Activated T-helper 1 cell treated with anti-CD3 and anti-CD28 coated beads, Interleukin-2, amount 50 U/mL, for 16 hours (primary cell): ENCODE measurements at places on chromosomes 1 and 21.

DNA sequence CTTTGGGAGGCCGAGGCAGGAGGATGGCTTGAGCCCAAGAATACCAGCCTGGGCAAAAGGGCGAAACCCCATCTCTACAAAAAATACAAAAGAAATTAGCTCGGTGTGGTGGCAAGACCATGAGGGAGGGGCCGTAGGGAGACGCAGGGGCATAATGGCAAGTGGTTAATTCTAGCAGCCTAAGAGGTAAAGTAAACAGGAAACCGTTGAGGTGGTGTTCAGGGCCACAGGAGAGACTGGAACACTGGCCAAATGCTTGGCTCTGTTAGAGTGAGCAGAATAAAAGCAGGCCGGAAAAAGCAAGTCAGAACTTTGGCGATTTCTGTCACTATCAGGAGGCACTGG lies 89.2 kb downstream of the RIPK4 start:
- no peak for DNase-seq

GRCh38 chr1:156445789-156446263 lies 54.7 kb downstream of the MEF2D start:
- DNase-seq = peak; percentile 67

DNA sequence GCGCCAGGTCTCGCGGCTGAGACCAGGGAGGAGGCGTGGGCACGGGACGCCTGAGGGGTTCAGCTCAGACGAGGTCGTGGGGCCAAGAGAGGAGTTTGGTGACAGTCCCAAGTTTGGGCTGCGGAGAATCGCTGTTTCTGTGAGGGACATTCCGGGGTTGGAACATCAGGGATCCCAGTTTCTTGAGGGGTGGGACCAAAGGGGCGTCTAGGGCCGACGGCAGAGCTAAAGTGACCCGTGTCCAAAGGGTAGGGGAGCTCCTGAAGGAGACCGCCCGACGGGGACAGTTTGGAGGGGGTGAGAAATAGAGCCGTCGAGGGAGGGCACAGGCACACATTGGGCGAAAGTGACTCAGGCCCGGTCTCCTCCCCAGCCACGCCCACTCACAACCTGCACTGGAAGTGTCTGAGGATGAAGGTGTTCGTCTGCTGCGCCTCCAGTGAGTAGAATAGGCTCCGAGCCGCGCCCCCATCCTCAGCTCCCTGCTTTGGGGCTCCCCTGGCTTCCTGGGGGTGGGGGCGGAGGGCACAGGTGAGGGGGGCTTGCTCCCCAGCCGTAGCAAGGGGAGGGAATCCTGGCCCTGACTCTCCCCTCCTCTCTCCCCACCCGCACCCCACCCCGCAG lies 7.0 kb downstream of the EFNA3 start:
- DNase-seq = peak; percentile 53

GRCh38 chr1:97093741-97094140 lies 372.2 kb downstream of the PTBP2 start:
- DNase-seq = no peak

GRCh38 chr1:59730759-59731478 lies 83.8 kb upstream of the HOOK1 start:
- DNase-seq = no peak

GRCh38 chr1:10788592-10789006 lies 7.8 kb downstream of the CASZ1 start:
- DNase-seq = no peak

DNA sequence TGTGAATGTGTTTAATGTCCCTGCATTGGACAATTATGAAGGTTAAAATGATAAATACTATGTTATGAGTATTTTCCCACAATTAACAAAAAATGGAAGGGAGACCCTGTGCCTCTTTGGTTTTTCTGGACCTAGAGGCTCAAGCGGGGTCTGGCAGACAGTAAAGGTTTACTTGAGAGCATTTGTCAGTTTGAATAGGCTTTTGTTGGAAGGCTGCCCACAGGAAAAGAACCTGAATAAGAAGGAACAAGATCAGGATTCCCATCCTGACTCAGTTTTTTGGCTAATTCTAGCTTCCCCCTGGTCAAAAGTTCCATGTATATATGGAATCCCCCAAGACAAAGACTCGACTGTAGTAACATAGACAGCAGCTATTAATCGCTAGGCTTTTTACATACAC lies 150.9 kb upstream of the JUN start:
- DNase-seq = no peak

DNA sequence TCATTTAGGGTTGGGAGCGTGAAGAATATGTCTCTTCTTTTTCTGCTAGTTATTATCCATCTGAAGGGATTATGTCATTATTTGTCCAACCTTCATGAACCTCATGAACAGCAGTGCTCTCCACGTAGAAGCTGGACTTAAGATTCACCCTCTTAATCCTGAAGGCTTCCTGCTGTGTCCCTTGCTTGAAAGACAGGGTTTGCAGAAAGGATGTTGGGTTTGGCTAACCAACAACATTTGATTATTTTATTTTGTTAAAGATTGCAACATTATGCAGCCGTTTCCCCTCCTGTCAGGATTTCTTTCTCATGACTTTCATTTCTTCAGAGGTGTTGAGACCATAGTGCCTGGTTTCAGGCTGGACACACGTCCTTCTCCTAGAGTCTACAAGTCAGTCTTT lies 75.2 kb downstream of the NGF start:
- DNase-seq = no peak

- DNase-seq = no peak
Observed at GRCh38 chr1:201379733-201380242, 2.3 kb upstream of the TNNT2 start.

DNA sequence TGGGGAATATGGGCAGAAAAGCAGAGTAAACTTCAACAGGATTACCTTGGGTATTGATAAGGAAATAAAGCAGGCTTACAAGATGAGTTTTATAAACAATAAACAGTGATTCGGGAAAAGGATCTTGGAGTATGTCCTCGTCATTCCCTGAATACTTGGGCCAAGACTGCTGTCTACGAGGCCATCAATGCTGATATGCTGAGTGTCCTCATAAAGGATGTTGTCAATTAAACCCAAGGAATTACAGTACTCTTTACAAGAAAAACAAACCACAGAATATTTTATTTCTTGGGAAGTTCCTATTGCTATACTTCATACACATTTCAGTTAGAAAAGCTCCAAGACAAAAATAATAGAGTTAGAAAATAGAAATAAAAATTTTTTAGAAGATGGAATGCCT lies 34.9 kb downstream of the ATP1B1 start:
- DNase-seq = no peak

GRCh38 chr1:109482791-109483671 lies 674 bp upstream of the ATXN7L2 start:
- no peak for DNase-seq

- no peak for DNase-seq
Observed at GRCh38 chr1:25718732-25719131, 81.3 kb upstream of the SELENON start.

GRCh38 chr1:84995484-84996334 lies 1.2 kb downstream of the MCOLN2 start:
- no peak for DNase-seq

GRCh38 chr1:68449901-68450300 lies at the start of gene RPE65:
Gene RPE65 (minus strand): TSS chr1:68449954. CDS start chr1:68449905, 49 bp downstream.
- DNase-seq = no peak

GRCh38 chr21:42509244-42509643 lies 4.4 kb upstream of the SLC37A1 start:
- no peak for DNase-seq

- no peak for DNase-seq
Observed at GRCh38 chr1:56490619-56491018, 88.7 kb downstream of the PLPP3 start.

GRCh38 chr1:109263234-109263596 lies 13.9 kb downstream of the CELSR2 start:
- no peak for DNase-seq

- peak; percentile 22 for DNase-seq
Observed at GRCh38 chr1:26164036-26164860, 4.5 kb downstream of the C1orf232 start.

- no peak for DNase-seq
Observed at GRCh38 chr1:85203573-85204171, 2.9 kb upstream of the SYDE2 start.

- no peak for DNase-seq
Observed at GRCh38 chr1:247471445-247472016, 13.6 kb upstream of the OR2B11 start.

DNA sequence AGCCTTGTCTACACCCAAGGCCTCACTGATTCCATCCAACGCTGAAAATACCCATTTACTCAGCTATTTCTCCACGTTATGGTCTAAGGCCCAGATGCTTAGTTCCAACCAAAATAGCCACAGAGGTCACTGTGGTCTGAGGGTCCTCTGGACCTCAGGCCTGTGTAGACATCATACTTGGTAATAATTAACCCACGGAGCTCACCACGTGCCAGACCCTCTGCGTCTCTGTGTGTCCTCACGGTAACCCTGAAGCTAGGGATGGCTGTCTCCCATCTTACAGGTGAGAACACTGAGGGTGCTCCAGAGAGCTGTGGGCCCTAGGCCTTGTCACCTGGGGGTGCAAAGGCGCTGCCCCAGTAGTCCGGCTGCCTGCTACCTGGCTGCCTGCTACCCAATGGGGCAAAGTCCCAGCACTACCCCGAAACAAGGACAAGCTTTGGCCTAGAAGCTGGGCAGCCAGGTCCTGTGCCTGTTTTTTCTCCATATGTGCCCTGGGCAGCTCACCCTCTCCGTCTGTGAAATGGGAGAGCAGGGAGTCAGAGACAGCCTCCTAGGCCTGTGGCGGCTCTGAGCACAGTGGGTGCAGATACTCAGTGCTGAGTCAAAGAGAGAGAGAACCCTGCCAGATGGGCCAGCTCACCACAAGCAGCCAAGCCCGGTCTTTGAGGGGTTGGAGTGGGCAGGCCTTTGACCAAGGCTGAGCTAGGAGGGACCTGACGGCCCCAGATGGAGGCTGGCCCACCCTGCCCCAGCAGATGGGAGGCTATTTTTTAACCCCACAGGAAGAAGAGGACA lies 17.0 kb upstream of the RUNX3 start:
- no peak for DNase-seq

DNA sequence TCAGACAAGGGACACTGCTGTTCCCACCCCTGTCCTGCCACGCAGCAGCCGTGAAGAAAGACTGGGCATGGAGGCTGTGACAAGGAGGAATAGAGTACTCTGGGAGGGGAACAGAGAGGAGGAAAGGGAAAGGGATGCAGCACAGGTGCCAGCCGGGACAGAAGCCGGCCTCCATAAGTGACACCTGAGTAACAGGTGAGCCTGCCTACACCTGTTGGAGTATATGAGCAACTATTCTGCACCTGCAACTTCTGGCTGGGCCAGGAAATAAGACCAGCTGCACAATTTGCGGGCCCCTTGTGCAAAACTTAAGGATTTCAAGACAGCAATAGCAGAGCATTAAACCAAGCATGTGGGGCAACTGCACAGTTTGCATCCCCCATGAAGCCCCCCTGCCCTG lies 72.5 kb upstream of the GOLT1A start:
- DNase-seq = no peak

DNA sequence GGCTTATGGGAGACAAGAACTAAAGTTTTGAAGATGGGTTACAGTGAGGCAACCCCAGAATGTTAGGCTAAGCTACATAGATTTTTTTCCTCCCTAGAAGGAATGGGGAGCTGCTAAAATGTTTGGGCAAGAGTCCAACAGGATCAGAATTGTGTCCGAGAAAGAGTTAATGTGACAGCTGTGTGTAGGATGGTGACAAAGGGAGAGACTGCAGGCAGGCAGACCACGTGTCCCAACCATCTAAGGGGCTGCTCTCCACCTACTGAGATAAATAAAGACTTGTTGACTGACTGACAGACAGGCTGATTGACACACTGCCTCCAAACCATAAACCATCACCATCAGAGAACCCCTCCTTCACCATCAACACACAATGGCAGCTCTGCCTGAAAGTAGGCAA lies 133.7 kb upstream of the CTTNBP2NL start:
- DNase-seq = no peak

- no peak for DNase-seq
Observed at GRCh38 chr1:240445369-240445768, 166.6 kb downstream of the GREM2 start.

GRCh38 chr21:46155514-46156377 lies at the start of gene FTCD:
Gene FTCD (minus strand): TSS chr21:46155579. CDS start chr21:46155523, 56 bp downstream.
- peak; percentile 1 for DNase-seq

GRCh38 chr1:30661311-30661710 lies 62.1 kb downstream of the MATN1 start:
- DNase-seq = no peak

GRCh38 chr1:246690100-246690499 lies 34.1 kb upstream of the SCCPDH start:
- no peak for DNase-seq

DNA sequence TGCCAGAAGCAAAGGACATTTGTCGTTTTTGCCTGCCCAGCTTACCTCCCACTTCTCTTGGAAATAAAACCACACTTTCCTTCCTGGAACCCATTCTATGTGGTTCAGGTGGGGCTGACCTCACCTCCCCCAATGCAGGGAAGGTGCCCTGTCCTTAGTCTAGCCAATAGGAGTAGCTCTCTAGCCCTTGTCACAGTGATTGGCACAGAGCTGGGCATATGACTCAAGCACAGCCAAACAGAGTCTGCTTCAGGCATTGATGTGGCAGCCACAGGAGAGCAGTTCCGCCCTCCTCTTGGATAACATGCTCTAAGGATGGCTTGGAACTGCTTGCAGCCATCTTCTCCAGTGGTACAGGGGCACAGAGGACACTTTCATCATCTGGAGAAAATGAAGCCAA lies 134.0 kb downstream of the LRIG2 start:
- DNase-seq = no peak

DNA sequence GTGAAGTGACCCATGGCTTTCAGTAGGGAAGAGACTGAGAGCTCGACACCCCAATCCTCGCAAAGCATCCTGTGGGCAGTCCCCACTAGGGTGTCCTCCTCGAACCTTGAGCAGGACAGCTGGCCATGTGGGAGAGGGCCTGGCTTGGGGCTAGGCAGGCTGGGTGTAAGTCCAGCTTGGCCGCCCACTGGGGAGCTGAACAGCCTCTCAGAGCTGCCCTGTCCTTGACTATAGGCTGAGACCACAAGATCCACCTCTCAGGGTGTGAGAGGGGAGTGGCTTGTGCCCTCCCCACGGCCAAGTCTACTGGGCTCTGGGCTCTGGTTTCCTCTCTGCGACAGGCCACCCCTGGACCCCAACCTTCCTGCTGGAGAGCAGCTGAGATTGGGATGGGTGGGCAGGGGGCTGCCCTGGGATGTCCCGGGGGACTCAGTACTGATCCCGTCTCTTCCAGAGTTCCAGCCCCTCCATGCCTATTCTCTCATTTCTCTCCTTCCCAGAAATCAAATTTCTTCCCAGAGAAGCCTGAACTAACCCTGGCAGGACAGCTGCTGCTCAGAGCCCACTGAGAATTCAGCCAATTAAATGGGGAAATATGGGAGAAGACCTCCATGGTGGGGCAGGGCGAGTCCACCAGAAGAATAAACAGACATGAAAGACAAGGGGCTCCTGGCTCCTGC lies 282.9 kb downstream of the PTPRU start:
- no peak for DNase-seq

- no peak for DNase-seq
Observed at GRCh38 chr1:25009671-25010262, 79.7 kb upstream of the RUNX3 start.
